ENCODE measurements at places on chromosomes 4 and X.

- DNase-seq: no peak
These were observed 335.4 kb upstream of the TEX13C start for GRCh38 chrX:124984140-124984813.

- no peak for DNase-seq
These were observed 84.3 kb downstream of the NBDY start for GRCh38 chrX:56813318-56813837.

DNA sequence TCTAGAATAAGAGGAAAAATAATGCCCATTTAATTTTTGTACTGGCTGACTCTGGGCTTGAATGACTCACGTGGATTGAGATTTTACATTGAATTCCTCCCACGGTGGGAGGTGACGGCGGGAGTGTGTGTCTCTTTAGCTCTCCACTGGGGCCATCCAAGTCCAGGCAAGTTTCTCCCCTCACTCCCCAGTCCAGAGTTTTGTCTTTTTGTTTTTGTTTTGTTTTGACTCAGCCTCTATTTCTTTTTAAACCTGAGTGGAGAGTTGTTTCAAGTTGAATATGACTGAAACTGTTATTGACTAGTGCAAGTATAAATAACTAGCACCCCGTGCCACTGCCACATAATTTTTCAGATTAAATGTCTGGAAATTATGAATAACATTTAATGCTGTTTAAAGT lies 13.6 kb downstream of the CHST7 start:
- no peak for DNase-seq

- DNase-seq: no peak
These were observed 41.1 kb upstream of the PDK3 start for GRCh38 chrX:24423960-24424359.

DNA sequence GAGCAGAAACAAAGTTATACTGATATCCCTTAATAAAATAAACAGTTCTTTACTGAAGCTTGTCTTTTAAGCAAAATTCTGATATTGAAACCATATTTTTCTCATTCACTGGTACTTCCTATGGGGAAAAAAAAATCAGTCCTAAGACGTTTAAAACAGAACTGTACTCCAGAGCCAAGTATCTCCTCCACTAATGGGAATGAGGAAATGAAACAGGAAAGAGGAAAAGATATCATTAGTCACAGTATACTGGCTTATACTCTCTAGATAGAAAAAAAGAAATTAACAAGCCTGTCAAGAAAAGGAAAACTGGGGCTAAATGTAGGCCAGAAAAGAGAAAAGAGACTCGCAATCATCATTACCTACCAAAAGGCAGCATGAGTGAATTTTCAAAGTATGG lies 252.7 kb downstream of the CENPC start:
- DNase-seq: no peak

DNA sequence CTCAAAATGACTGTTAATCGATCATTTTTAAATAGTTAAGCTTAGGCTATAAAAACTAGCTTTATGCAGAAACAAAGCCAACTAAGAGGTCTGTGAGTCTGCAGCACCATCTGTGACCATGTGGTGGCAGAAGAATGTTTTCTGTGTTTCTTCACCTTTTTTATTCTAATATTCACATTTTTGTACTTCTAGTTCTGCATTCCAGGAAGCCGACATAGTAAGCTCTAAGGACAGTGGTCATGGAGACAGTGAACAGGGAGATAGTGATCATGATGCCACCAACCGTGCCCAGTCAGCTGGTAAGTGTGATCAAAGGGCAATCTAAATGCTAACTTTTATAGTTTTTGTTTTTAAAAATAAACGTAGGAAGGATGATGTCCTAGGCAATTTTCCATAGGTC lies 5.6 kb downstream of the PCDH10 start:
- DNase-seq: no peak

DNA sequence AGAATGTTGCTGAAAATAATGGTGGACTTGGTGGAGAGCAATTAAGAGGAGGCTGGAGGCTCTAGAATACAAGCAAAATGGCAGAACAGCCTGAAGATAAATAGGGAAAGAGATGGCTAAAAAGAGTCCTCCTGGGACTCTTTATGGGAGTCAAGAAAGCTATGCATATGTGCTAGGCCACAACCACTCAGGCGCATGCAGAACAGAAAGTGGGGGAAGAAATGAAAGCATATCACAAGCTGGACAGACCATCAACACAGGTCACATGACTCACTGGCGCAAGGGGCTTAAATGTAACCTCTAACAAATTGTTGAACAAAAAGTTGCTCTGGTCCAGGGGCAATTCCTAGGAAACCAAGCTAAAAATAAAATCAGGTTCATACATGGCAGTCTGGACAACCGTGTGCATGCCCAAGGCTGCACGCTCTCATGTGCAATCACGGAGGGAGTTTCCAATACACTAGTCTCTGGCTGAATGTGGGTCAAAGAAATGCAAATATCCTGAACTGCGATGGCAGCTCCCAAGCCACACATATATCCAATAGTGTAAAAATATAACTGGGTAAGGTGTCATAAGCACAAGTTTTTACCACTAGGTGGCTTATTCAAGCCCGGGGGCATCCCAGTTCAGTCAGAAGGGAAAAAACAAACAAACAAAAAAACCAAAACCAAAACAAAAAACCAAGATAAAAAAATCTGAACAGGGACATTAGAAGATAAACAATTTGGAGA lies 45.4 kb downstream of the ZNF711 start:
- DNase-seq: no peak

DNA sequence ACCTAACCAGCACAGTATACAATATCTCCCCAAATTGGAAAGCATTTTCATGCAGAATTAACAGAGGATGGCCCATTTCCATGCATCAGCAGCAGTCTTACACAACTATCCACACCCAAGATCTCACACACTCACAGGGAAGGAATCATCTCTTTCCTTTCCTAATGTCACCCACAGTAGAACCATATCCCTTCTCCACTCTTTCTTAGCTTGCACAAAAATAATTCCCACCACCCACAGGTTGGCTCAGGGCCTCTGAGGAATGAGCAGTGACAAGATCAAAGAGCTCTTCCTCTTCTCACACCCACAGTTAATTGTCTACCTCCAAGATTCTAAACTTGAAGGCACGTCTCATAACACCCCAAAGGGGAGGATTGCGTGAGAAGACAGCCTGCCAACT lies 217.7 kb upstream of the VEGFC start:
- no peak for DNase-seq

GRCh38 chrX:130531066-130531465 lies 129.3 kb downstream of the RBMX2 start:
- no peak for DNase-seq

DNA sequence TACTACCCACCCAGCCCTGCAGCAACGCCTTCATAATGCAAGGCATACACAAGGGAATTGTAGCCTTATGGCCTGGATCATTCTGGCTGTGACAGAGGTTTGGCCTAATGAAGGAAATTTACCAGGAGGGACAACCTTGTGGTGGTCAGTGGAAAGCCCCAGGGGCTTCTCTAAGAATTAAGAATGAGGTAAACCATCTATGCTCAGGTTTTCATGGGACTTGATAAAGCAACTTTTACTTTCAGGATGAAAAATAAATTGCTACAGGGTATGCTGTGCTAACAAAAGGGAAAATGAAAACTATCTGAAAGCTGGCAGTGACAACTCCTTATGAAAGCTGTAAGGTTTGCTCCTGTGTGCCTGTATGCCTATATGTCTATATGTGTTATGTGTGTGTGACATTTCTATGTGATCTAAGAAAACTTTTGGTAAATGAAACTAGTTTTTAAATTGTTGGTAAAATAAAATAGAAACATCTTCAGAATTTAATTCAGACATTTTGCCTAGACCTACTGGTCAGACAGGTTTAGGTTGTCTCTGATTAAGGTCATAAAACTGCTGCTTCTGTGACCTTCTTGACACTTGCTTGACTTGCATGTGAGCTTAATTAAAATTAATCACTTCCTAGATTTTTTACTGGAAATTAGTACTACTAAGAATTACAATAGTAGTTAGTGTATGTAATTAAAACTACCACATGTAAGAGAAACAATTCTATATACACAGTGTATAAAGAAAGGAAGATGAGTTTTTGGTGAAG lies 19.9 kb upstream of the TXK start:
- DNase-seq: no peak
